ENCODE measurements at places on chromosomes 11 and 22. TPM values are rescaled to one million over a fixed set of nuclear protein-coding genes. Genes with fewer than 3 reads are reported as not detected.

- no peak overlapping the region for H3K4me3 ChIP-seq
- H3K27me3 ChIP-seq, result peaks cover 11% of the 10 kb centered on the region
- H3K36me3 ChIP-seq, result no peaks in the 10 kb centered on the region
- H3K4me1 ChIP-seq, result no peaks in the 10 kb centered on the region
- no peak overlapping the region for H3K27ac ChIP-seq
These were observed 46.3 kb downstream of the ANO1 start for GRCh38 chr11:70124321-70125000.

- no peaks in the 10 kb centered on the region for H3K4me1 ChIP-seq
- no peaks in the 10 kb centered on the region for H3K27me3 ChIP-seq
- H3K36me3 ChIP-seq, result no peaks in the 10 kb centered on the region
- H3K27ac ChIP-seq, result no peak overlapping the region
- DNase-seq, result no peak
These were observed 371.5 kb downstream of the RAB38 start for GRCh38 chr11:87803748-87804147.

- no peaks in the 10 kb centered on the region for H3K4me1 ChIP-seq
- no peak overlapping the region for H3K27ac ChIP-seq
- H3K4me3 ChIP-seq, result no peak overlapping the region
- no peaks in the 10 kb centered on the region for H3K36me3 ChIP-seq
- DNase-seq, result no peak
These were observed 242.2 kb upstream of the DDI1 start for GRCh38 chr11:103794262-103794661.

DNA sequence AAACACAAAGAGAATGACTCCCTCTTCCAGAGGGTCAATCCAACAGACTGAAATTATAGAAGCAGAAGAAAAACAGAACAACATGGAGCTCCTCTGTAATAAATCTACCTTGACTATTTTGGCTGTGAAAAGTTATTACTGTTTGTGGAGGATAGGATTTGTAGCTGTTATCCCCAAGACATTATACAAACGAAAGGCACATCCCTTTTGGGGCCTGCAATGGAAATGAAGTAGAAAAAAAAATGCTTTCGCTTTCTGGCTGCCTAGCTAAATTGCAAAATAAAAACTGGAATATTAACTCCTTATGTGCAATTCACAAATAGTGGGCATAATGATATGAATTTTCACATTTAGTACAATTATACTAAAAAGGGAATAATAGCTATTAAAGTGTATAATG is 123.8 kb upstream of the CCDC179 start:
- H3K4me1 ChIP-seq, result no peaks in the 10 kb centered on the region
- peaks cover 7% of the 10 kb centered on the region for H3K36me3 ChIP-seq
- DNase-seq, result no peak
- no peak overlapping the region for H3K4me3 ChIP-seq

- H3K27ac ChIP-seq, result no peak overlapping the region
- no peaks in the 10 kb centered on the region for H3K4me1 ChIP-seq
- H3K36me3 ChIP-seq, result no peaks in the 10 kb centered on the region
- no peaks in the 10 kb centered on the region for H3K27me3 ChIP-seq
- no peak for DNase-seq
- H3K4me3 ChIP-seq, result no peak overlapping the region
These were observed 93.8 kb upstream of the LRRC55 start for GRCh38 chr11:57087991-57088390.

- no peak overlapping the region for H3K4me3 ChIP-seq
- no peak for DNase-seq
- peaks cover 5% of the 10 kb centered on the region for H3K36me3 ChIP-seq
- H3K27ac ChIP-seq, result no peak overlapping the region
- no peaks in the 10 kb centered on the region for H3K4me1 ChIP-seq
These were observed 696.5 kb upstream of the CHORDC1 start for GRCh38 chr11:90919332-90919731.

DNA sequence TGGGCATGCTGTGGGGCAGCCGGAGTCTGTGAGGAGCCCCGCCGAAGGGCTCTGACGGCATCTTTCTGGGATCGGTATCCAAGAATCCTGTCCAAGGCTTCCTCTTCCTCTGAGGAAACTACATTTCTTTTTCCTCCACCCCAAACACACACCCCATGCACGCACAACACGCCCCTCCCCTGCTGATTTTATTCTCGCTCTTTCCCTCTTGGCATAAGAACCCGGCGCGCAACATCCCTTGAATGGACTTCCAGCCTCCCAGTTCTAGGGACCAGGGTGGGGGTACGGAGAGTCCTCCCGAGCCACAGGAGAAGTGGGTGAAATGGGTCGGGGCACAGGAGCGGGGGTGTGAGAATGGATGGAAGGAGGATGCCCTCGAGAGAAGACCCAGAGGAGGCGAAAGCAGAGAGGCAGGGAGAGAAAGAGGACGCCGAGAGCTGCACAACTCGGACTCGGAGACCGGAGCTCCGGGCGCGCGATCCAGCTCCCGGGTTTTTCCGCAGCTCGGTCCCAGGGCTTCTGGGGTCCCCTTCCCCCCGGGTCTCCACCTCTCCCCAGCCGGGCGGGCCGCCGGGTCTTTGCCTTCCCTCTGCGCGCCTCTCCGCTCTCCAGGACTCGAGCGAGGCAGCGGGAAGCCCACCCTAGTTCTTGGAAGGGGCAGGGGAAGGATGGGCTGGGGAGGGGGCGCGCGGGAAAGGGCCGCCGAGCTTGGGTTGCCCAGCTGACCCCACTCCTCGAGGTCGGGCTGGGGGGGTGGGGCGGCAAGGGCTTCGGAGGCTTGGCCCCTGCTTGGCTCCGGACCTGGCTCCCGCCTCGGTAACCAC is 1.5 kb upstream of the LARGE1 start:
- peaks cover 42% of the 10 kb centered on the region for H3K27me3 ChIP-seq
- peaks cover 11% of the 10 kb centered on the region for H3K36me3 ChIP-seq
- no peak overlapping the region for H3K27ac ChIP-seq
- peaks cover 18% of the 10 kb centered on the region for H3K4me1 ChIP-seq
- H3K4me3 ChIP-seq, result peak overlapping the region; percentile 90

- no peak overlapping the region for H3K4me3 ChIP-seq
- H3K36me3 ChIP-seq, result no peaks in the 10 kb centered on the region
- H3K27ac ChIP-seq, result no peak overlapping the region
- H3K27me3 ChIP-seq, result peaks cover 24% of the 10 kb centered on the region
These were observed 128.8 kb downstream of the KIRREL3 start for GRCh38 chr11:126871792-126872191.

DNA sequence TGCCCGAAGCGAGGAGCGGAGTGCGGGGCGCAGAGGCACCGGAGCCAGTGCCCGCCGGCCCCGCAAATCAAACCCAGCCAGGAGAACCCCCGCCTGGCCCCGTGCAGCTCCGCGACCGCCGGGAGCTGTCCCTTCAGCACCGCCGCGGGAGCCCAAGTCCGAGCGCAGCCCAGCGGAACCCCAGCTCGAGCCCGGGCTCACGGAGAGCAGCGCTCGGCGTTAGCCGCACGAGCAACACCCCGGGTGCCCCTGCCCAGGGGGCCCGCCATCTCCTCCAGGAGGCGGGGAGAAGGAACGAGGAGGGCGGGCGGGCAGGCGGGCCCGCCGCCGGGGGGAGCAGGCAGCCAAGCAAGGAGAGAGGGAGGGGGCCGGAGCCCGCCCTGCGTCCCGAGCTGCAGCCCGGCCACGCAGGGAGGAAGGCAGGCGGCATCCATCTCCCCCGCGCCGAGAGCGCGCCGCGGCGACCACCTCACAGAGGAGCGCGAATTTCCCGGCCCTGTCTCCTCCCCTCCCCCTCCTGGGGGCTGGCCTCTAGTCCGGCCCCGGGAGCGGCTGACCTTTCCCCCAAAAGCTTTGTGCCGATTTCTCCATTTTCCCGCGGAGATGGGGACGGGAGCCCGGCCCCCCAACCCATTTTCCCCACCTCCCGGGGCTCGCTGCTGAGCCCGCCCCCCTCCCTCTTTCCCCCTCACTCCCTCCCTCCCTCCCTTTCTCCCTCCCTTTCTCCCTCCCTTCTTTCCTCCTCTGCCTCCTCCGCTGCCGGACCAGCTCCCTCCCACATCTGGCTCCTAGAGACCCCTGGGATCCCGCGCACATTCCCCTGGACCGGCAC is 621 bp downstream of the KCNC1 start:
- peaks cover 35% of the 10 kb centered on the region for H3K27me3 ChIP-seq
- no peak overlapping the region for H3K27ac ChIP-seq
- H3K36me3 ChIP-seq, result no peaks in the 10 kb centered on the region
- DNase-seq, result no peak
- H3K4me1 ChIP-seq, result no peaks in the 10 kb centered on the region

DNA sequence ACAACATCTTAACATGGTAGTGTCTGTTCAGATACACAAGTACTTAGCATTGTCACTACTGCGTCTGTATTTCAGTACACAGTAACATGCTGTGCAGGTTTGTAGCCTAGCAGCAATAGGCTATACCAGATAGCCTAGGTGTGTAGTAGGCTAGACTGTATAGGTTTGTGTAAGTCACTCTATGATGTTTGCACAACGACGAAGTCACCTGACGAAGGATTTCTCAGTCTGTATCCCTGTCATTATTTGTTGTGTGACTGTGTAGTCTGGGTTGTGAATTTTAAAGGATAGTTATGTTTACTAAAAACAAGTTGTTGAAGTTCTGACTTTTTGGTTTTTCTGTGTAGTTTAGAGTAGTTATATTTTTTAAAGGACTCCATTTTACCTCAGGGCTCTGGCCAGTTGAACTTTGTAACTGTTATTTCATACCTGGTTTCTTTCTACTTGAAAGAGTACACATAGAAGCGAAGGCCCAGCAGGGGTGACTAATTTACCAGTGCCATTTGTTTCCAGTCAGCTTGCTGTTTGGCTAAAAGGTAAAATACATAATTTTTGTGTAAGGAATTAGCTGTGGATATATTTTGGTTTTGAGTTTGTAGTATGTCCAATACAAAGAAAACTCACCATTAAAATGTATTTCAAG is 72.3 kb downstream of the PPP6R3 start:
- peaks cover 6% of the 10 kb centered on the region for H3K36me3 ChIP-seq
- H3K4me1 ChIP-seq, result peaks cover 57% of the 10 kb centered on the region
- H3K27me3 ChIP-seq, result no peaks in the 10 kb centered on the region

GRCh38 chr22:23773483-23774113 is 949 bp downstream of the MMP11 start:
- peaks cover 5% of the 10 kb centered on the region for H3K27me3 ChIP-seq
- H3K4me3 ChIP-seq, result no peak overlapping the region
- H3K36me3 ChIP-seq, result no peaks in the 10 kb centered on the region
- H3K4me1 ChIP-seq, result peaks cover 6% of the 10 kb centered on the region
- DNase-seq, result no peak

DNA sequence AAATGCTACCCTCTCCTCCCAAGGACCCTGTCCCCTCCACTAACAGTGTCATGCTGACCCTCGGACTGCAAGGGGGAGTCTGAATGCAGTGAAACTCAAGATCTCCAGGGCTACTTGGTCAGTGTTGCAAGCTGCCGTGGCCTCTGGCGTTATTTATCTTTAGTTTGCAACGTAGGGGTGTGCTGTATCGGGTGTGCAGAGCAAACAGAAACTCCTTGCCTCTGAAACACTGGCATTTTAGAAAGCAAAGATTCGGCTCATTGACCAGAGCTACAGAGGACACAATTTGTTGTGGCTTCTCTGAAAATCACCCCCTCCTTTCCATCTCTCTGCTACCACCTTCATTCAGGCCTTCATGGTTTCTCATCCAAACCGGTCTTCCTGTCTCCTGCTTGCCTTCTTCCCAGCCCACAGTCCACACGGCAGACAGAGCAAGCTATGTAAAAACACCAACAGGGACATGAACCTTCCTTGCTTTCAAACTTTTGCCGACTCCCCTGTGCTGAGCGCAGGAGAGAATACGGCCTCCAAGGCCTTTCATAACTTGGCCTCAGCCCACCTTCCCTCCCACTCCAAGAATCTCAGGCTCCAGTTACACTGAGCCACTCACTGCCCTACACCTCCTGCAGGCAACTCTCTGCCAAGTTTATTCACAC is 14.9 kb downstream of the FZD4 start:
- DNase-seq, result no peak
- H3K4me1 ChIP-seq, result no peaks in the 10 kb centered on the region
- peaks cover 4% of the 10 kb centered on the region for H3K27me3 ChIP-seq
- H3K4me3 ChIP-seq, result no peak overlapping the region
- H3K36me3 ChIP-seq, result no peaks in the 10 kb centered on the region
- no peak overlapping the region for H3K27ac ChIP-seq

DNA sequence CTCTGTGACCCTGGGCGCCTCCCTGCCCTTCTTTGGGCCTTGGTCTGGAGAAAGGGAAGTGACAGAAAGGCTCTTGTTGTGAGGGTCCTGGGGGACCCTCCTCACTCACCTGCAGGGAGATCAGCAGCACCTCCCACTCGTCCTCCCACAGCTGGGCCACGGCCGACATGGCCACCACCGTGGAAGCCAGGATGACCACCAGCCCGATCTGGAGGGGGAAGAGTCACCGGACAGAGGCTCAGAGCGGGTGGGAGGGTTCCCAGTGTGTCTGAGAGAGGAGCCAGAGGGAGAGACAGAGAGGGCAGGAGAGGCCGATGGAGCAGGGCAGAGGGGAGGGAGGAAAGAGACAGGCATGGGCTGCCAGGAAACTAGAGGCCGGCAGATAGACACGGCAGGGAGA is 16.8 kb upstream of the KLHL35 start:
- no peak for DNase-seq
- no peak overlapping the region for H3K4me3 ChIP-seq
- no peak overlapping the region for H3K27ac ChIP-seq
- peaks cover 4% of the 10 kb centered on the region for H3K4me1 ChIP-seq
- H3K36me3 ChIP-seq, result no peaks in the 10 kb centered on the region

- no peak overlapping the region for H3K4me3 ChIP-seq
- H3K4me1 ChIP-seq, result no peaks in the 10 kb centered on the region
- H3K27me3 ChIP-seq, result peaks cover 16% of the 10 kb centered on the region
- DNase-seq, result no peak
These were observed 72.8 kb downstream of the TP53I11 start for GRCh38 chr11:44877571-44878497.

DNA sequence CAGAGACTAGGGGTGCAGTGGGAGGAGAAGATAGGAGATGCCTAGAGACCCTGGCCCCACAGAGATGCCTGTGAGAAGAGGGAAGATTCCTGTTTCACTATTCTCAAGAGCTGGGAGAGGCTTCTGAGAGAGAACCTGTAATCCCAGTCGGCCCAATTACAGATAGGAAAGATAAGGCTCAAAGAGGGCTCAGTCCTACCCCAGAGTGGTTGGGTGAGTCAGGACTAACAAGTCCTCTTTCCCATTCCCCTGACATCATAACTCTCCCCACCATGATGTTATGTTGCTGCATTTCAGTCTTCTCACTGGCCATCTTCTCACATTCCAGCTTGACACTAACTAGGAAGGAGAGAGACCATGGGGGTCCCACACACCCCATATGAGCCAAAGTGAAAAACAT is 17.9 kb downstream of the ARHGEF12 start:
- H3K4me1 ChIP-seq, result peaks cover 13% of the 10 kb centered on the region
- no peaks in the 10 kb centered on the region for H3K36me3 ChIP-seq
- no peak overlapping the region for H3K4me3 ChIP-seq
- no peak overlapping the region for H3K27ac ChIP-seq

GRCh38 chr22:29102300-29102699 is 29.5 kb downstream of the KREMEN1 start:
- peaks cover 3% of the 10 kb centered on the region for H3K27me3 ChIP-seq
- no peak overlapping the region for H3K27ac ChIP-seq
- H3K36me3 ChIP-seq, result no peaks in the 10 kb centered on the region
- H3K4me3 ChIP-seq, result no peak overlapping the region
- no peaks in the 10 kb centered on the region for H3K4me1 ChIP-seq

- no peak overlapping the region for H3K27ac ChIP-seq
- H3K4me1 ChIP-seq, result no peaks in the 10 kb centered on the region
- peaks cover 11% of the 10 kb centered on the region for H3K36me3 ChIP-seq
- H3K27me3 ChIP-seq, result peaks cover 15% of the 10 kb centered on the region
These were observed 18.1 kb downstream of the GAB4 start for GRCh38 chr22:16989915-16990314.

The CHRM1 gene
- not detected for total RNA-seq

The UPK3A gene
- not detected for total RNA-seq

The IGSF9B gene
- 1.8 TPM for total RNA-seq

The MS4A8 gene
- not detected for total RNA-seq

The UPK2 gene
- 0.64 TPM for total RNA-seq

The MAP6 gene
- 0.14 TPM for total RNA-seq

The RASL10A gene
- 2.0 TPM for total RNA-seq

The GRIA4 gene
- not detected for total RNA-seq

The KDM4E gene
- not detected for total RNA-seq
